Activated CD4-positive, alpha-beta T cell treated with anti-CD3 and anti-CD28 coated beads, Interleukin-2, amount 50 U/mL, for 4 hours (primary cell): ENCODE measurements at places on chromosomes 2 and 18.

GRCh38 chr2:119301413-119301812 is 65.2 kb downstream of the C2orf76 start:
- no peak for DNase-seq

- DNase-seq: no peak
Measured at GRCh38 chr2:171522052-171522787, at the start of gene CYBRD1. CYBRD1 (plus strand) TSS chr2:171522474; CDS start chr2:171522546, 72 bp downstream.

DNA sequence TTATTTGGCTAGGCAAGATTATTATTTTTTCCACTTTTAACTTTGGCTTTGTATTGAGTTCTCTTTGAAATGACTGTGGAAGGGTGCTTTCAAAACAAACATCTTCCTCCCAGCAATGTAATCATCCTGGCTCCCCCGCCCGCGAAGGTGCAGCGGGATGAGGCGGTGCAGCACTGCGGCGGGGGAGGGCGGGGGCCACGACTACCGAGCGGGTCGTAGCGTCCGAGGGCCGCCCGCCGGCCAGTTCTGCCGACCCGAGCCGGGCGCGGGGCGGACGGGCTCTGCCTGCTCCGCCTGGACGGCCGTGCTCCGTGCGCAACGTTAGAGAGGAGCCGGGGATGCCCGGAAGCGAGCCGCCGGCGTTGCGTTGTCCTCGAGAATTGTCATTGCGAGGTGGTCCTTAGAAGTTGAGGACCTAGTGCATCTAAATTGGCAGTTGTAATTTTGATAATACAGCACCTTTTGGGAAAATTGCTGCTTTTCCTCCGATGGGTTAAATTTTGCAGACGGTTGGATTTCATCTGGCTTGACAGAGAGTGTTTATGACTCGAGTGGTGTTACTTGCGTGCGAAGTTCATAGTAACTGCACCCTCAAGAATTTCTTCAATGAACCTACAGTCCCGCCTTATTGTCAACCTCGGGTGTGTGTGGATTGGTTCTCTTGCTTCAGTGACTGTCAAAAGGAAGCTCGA is 1.1 kb downstream of the EPC2 start:
- peak; percentile 48 for DNase-seq

GRCh38 chr2:24912986-24913385 is 7.1 kb downstream of the ADCY3 start:
- no peak for DNase-seq

DNA sequence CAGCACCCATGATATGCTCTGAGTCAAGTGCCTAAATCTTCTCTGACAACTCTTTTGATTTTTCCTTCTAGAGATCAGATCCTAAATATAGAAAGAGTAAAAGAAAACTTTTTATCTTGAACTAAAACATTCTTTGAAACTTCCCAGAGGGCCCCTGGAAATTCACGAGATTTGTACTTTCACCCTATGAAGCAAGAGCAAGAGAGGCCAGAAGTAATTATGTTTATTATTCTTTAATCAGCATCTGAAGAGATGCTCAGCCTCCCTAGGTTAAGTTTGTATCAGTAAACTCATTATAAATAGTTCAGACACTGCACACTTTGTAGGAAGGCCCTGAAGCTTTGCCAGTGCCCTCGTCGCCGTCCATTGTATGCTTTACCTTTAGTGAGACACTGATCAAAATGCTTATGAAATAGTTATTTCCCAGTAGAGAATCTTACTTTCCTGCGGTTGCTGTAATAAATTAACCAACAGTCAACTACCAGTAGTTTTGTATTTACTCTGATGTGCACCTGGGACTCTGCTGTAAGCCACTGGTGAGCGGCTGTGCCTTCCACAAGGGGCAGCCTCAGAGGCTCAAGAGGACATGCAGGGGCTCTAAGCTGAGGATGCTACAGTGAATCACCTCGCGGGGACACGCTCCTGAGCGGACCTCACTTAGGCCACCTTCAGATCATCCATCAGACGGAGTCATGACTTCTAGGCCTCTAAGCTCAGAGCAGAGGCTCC is 71.9 kb downstream of the BIN1 start:
- DNase-seq: no peak

- DNase-seq: peak; percentile 89
Measured at GRCh38 chr2:200509612-200510433, at the start of gene KCTD18. KCTD18 (minus strand) TSS chr2:200510068; CDS start chr2:200507016, 3,052 bp downstream.

GRCh38 chr2:134457353-134457752 is 203.5 kb downstream of the MGAT5 start:
- DNase-seq: no peak

DNA sequence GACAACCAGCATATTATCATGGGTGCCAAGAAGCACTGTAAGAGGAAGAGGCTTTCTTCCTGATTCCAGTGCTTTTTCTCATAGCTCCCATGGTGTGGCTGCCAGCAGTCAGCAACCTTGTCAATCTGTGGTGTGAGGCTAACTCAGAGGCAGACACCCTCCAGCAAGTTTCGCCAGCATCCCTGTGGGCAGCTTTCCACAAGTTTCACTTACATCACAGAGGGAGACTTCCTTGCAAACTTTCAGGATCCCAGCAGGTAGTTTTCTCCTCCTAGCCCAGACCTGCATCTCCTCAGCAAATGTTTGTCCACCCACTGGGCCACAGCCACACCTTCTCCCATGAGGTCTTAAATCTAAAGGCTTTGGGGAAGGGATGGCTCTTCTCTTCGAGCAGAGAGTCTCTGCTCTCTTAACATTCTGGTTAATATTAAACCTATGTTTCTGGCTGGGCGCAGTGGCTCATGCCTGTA is 9.1 kb downstream of the DNAH7 start:
- DNase-seq: no peak

DNA sequence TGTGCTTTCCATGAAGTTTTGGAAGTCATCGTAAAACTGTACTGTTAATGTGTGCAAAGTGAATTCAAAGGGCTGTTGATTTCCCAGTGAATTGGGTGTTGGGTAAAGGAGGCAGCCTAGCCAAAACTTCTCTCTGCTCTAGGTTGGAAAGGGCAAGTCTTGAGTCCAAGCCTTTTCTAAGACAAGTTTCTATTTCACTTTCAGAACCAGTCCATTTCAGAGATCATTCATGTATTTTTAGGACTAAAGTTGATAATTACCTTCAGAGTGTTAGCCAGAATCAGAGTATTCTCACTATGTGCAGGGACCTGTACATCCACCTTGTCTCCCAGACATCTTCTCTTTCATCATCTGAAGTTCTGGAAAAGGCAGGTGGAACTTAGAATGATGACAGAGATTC is 636.1 kb upstream of the KLHL29 start:
- DNase-seq: no peak

DNA sequence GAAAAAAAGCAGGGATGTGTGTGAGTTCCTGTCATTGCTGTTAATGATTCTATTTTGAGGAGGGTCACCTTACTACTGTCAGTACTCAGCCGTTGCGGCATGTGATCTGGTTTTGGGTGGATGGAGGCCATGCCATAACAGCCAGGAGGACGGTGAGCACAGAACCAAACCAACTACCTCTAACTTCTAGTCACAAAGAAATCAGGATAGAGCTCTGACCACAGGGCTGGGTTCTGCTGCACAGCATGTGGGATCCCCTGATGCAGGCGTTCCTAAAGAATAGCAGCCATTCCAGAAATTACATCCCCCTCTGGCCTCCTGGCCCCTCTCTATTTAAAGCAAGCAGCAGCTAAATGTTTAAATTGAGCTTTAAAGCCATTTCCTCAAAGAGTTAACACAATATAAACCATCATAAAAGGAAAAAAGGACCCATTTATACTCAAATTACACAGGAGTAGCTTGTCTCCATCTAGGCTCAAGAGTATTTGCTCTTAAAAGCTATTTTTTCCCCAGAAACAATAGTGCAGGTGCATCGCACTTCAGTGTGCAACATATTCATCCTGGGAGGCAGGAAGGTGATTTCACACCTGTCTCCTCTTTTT is 786.4 kb downstream of the RNF144A start:
- DNase-seq: no peak

DNA sequence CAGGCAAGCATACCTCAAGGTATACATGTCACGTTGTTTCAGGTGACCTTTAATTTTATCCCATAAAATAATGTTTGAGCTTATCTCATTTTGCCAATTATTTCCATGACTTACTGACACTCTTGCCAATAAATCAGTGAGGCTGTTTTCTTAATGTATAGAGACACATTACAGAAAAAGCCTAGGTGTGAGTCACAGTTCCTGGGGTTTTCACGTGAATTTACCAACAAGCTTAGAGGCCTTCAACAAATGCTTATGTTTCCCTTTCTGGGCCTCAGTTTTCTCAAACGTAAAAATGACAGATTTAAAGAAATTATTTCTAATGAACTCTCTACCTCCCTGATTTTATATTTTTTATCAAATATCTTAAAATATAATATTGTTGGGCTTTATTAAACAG is 517.5 kb upstream of the SPHKAP start:
- DNase-seq: no peak

GRCh38 chr18:32803568-32803967 is 30.7 kb upstream of the KLHL14 start:
- DNase-seq: no peak

DNA sequence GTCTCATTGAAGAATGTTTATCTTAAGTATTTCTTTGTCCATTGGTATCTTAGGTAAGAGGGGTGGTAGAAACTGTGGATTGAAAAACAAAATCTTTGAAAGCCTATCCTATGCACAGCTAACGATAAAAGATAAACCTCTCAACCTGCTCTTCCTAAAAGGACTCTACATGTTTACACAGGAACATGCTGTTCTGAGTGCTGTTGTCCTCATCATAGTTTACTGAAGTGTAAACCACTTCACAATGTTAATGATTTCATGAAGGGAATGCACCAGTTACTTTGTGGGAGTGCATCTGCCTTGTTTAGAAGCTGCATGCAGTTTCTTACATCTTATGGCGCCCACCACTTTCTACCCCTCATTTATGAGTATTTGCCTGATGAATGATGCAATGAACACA is 1.2 kb downstream of the ACMSD start:
- DNase-seq: no peak

GRCh38 chr2:105413206-105413605 is 14.4 kb upstream of the FHL2 start:
- DNase-seq: no peak

DNA sequence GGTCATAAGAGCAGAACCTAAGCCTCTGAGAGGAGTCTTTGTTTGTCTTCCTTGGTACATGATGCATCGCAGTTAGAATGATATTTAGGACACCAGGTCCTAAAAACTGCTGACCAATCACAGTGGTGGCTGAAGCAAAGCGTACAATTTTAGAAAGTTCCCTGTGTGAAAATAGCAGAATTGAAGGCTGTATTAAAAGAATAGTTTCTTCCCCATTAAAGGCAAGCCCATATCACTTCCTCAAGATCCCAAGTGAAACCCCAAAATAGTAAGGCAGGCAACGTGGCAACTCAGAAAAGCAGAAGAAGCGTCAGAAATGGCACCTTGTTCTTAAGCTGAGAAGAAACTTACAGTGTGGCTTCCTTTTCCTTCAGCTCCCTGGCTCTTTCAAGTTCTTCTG is 154.8 kb upstream of the PGAP1 start:
- no peak for DNase-seq

DNA sequence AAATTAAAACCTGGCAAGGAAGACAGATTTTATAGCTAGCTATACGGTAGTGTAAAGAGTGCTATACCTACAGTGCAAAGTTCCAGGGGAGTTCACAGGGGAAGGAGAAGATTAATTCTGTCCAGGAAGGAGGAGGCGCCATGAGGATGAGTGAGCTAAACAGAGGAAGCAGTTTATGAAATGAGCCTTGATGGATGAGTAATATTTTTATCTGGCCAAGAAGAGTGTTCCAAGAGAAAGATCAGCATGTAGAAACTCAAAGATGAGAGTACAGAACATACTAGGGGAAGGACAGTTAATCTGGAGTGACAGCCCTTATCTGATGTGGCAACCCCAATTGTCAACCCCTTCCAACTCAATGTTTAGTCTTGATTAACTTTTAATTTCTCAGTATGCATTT is 54.8 kb downstream of the CDH20 start:
- DNase-seq: no peak

DNA sequence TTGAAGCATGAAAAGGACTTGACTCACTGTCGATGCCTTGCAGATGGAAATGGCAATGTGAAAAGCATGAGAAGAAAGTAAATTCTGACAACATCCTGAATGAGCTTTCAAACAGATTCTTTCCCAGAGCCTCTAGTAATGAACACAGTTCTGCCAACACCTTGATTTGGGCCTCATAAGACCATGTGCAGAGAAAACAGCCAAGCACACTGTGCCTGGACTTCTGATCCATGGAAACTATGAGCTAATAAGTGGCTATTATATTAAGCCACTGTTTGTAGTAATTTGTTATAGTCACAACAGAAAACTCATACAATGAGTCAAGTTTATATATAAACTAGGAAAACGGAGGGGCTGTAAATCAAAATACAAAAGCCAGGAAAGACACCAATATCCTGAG is 477.3 kb downstream of the MBD2 start:
- DNase-seq: no peak

DNA sequence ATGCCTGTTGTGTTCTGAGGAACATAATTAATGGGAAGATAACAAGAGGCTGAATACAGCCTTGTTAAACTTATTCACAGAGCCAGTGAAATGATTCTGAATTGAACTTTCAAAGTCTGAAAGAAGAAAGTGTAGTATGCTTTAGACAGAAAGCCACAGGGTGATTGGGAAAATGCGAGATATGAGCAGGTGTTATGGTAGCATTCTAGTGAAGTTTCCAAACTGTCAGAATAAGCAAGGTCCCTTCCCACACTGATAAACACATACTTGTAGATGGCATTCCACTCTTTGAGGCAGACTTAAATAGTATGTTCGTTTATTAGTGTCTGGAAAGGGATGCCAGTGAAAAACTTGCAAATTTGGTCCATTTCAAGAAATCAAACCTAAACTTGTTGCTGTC is 70.5 kb upstream of the ITPRID2 start:
- no peak for DNase-seq

DNA sequence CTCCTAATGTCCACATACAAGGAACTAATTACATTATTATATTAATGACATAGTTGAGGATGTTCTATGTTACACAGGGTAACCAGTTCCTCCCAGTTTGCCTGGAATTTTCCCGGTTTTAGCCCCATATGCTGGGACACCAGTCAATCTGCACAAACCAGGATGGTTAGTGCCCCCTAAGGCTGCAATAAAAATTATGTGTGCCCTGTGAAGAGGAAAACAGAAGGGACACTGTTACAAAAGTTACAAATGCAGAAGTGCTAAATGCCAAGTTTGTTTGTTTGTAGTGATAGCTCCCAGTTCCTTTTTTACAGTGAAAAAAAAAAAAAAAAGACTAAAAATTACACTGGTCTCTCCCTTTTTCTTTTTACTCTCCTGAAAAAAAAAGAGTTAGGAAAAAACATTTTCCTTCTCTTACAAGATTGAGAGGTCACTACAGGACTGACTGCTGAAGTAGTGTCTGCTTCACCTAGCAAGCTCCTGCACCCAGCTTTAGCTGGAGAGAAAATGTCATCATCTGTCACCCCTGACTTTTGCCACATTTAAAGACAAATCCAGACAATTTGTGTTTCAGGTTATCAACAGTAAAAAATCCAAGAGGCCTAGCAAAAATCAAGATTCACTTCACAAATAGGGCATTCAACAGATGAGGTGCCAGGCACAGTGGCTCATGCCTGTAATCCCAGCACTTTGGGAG is 3.2 kb downstream of the ANKRD44 start:
- DNase-seq: no peak

DNA sequence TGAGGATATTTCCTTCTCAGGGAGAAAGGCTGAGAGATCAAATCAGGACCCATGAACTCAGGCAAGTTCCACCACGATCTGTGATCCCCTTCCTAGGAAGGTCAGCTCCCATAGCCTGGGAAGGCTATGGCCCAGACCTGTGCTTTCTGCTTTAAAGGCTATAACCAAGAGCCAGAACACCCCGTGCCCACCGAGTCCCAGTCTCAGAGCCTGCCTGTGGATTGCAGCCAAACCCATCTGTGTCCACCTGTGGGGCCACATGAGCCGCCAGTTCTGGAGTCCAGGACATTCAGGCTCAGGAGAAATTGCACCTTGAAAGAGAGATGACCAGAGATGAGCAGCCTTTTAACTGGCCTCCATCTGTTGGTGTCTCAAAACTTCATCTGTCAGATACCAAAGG is 46.9 kb downstream of the MAL start:
- no peak for DNase-seq
